ENCODE measurements at places on chromosomes 4 and X.

DNA sequence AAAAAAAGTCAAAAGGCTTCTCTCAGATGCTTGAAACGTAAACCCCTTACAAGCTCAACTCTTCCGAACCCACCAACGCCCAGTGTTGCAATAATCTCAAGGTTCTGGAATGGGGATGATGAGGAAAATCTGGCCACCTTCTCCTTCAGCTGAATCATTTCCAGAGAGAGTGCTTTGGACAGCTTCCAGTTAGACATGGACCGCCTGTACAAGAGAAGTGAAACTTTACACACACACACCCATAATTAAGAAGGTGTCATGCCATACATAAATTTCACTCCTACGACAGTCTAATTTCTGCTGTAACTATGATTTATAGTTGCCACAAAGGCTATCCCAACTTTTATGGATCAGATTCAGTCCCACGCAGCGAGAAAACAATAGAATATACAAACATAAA lies 72.3 kb downstream of the PRKG2 start:
- no peaks in the 10 kb centered on the region for H3K4me1 ChIP-seq
- H3K27ac ChIP-seq, result no peak overlapping the region
- no peaks in the 10 kb centered on the region for H3K27me3 ChIP-seq

GRCh38 chr4:24169956-24170355 lies 280.1 kb upstream of the PPARGC1A start:
- no peak overlapping the region for H3K27ac ChIP-seq
- H3K4me1 ChIP-seq, result no peaks in the 10 kb centered on the region
- no peaks in the 10 kb centered on the region for H3K27me3 ChIP-seq
- H3K4me3 ChIP-seq, result no peak overlapping the region
- no peaks in the 10 kb centered on the region for H3K36me3 ChIP-seq
- no peak for DNase-seq

DNA sequence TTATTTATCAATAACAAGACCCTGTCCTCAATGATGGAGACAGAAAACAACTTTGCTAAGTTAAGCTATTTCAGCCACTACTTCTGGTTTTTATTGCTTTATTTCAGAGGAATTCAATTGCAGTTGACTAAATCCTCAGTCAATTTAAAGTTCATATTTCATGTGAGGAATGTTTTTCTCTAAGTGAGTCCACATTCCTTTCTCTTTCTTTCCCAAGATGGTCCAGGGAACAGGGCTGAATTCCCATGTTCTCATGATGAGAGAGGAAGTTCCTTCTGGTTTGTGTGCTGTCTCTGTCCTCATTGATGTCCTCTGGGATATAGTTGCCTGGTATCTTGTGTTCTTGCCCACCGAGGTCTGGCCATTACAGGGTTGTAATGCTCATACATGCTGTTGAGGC lies 117.2 kb downstream of the SLIT2 start:
- H3K36me3 ChIP-seq, result no peaks in the 10 kb centered on the region
- no peak for DNase-seq
- no peaks in the 10 kb centered on the region for H3K27me3 ChIP-seq
- no peak overlapping the region for H3K4me3 ChIP-seq
- H3K4me1 ChIP-seq, result no peaks in the 10 kb centered on the region
- no peak overlapping the region for H3K27ac ChIP-seq

DNA sequence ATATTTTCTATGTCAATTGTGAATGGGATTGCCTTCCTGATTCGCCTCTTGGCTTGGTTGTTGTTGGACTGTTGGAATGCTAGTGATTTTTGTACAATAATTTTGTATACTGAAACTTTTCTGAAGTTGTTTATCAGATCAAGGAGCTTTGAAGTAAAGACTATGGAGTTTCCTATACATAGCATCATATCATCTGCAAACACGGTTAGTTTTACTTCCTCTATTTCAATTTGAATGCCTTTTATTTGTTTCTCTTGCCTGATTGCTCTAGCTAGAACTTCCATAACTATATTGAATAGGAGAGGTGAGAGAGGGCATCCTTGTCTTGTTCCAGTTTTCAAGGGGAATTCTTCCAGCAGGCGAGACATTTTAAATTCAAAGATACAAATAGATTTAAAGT lies 226.5 kb downstream of the FBXO8 start:
- DNase-seq, result no peak
- peaks cover 3% of the 10 kb centered on the region for H3K4me1 ChIP-seq
- H3K4me3 ChIP-seq, result no peak overlapping the region
- no peak overlapping the region for H3K27ac ChIP-seq
- H3K36me3 ChIP-seq, result no peaks in the 10 kb centered on the region
- H3K27me3 ChIP-seq, result no peaks in the 10 kb centered on the region

GRCh38 chrX:151510203-151510602 lies 53.3 kb upstream of the PASD1 start:
- no peaks in the 10 kb centered on the region for H3K27me3 ChIP-seq
- DNase-seq, result no peak
- H3K36me3 ChIP-seq, result no peaks in the 10 kb centered on the region

DNA sequence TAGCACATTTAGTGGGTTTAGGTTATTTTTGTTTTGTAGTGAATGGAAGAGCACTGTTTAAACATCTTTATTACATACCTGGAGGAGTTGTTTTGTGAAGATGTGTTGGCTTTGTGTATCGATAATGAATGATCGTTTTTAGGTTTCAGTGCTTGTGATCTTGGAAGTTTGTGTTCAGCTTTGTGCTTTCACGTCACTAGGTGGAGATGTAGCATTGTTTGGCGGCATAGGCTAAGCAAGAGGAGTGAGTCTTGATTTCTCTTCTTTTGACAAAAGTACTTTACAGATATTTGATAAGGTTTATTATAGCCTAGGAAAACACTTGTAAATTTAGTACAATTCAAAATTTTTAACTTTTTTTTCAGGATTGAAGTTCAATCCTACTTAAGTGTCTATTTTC lies 50.4 kb downstream of the PDK3 start:
- H3K36me3 ChIP-seq, result peaks cover 18% of the 10 kb centered on the region
- no peak for DNase-seq
- H3K27ac ChIP-seq, result no peak overlapping the region
- H3K4me3 ChIP-seq, result no peak overlapping the region
- peaks cover 16% of the 10 kb centered on the region for H3K4me1 ChIP-seq

DNA sequence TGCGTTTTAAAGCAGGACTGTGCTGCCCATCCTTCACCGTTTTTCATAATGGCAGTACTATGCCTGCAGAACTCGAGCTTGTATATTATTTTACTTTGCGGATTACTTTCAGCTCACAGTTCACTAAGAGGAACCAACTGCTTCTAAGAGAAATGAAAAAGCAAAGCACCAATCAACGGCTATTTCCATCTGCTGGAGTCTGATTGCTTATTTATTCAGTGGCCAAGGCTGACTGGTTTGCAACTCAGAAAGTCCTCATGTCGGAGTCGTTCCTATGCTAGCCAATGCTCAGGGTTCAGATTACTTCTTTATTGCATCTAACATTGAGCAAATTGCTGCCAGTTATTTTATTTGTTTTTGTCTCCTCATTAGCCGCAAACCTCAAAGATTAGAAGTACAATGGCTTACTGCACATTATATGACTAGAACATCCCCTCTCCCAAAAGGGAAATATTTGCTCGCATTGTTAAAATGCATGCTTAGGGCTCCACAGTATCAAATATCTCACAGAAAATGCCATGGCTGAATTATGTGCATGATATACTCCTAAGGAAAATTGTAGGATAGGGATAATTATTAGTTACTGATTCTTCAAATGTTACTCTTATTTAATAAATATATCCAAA lies 1628.2 kb upstream of the ADGRL3 start:
- no peak overlapping the region for H3K27ac ChIP-seq
- no peaks in the 10 kb centered on the region for H3K36me3 ChIP-seq
- H3K4me3 ChIP-seq, result no peak overlapping the region

DNA sequence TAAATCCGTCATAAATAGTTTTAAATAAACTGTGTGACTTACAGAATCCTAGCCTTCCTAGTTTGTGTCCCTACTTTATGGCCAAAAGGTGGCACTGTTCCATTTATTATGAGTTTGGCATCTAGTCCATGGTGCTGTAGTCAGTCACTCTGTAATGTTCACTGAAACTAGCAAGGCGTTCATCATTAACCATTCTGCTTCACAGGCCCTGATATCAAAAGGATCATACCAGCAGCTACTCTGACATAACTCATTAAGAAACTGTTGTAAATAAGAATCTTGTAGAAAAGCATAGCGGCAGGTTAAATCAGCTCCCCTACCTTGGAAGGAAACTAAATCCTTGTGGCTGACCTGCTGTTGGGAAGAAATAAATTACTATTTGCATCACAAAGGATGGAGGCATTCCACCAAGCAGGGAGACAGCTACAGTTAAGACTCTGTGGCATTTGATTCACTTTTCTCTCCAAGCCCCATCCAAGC lies 919.6 kb upstream of the DIAPH2 start:
- H3K4me1 ChIP-seq, result no peaks in the 10 kb centered on the region
- DNase-seq, result no peak
- H3K27ac ChIP-seq, result no peak overlapping the region

DNA sequence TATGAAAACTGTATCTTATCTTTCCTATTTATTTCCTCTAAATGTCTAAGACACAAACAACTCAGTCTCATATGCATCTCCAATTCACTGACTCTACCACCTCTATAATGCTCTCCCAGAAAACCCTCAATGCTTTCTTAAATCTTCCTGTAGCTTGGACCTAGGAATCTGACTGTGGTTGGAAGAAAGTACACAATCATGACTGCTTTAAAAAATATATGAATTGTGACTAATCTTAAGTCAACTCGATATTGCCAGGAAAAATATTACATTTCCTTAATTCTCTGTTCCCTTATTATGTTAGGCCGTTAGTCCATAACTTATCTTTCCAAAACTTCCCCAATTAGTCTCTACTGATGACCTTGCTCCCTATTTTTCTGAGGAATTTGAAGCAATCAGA lies 87.0 kb downstream of the SPCS3 start:
- H3K27me3 ChIP-seq, result no peaks in the 10 kb centered on the region
- DNase-seq, result no peak
- H3K36me3 ChIP-seq, result no peaks in the 10 kb centered on the region
- H3K4me1 ChIP-seq, result no peaks in the 10 kb centered on the region

DNA sequence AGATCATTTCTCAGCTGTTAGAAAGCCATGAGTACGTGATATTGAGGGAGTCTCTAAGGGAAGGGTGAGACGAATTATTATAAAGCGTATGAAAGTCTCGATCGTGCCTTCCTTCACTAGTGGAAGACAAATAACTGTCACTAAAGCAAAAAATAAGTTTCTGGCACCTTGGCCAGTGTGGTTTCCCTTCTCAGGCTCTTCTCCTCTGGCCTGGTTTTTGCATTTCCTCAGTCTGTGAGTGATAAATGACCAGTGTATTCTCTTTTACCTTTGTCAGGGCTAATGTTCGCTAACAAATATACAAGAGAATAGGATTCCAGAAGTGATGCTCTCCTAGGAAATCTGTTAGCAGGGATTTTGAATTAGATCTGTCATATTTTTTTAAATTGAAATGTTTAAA lies 19.6 kb downstream of the TXK start:
- no peak overlapping the region for H3K4me3 ChIP-seq
- peaks cover 39% of the 10 kb centered on the region for H3K4me1 ChIP-seq
- DNase-seq, result no peak
- H3K27ac ChIP-seq, result no peak overlapping the region
- no peaks in the 10 kb centered on the region for H3K27me3 ChIP-seq
- peaks cover 53% of the 10 kb centered on the region for H3K36me3 ChIP-seq

GRCh38 chr4:173417833-173418232 lies 18.9 kb upstream of the SCRG1 start:
- DNase-seq, result peak; percentile 40
- H3K27me3 ChIP-seq, result peaks cover 3% of the 10 kb centered on the region
- no peaks in the 10 kb centered on the region for H3K36me3 ChIP-seq
- H3K4me3 ChIP-seq, result no peak overlapping the region
- H3K27ac ChIP-seq, result no peak overlapping the region
- H3K4me1 ChIP-seq, result peaks cover 5% of the 10 kb centered on the region

- no peaks in the 10 kb centered on the region for H3K4me1 ChIP-seq
- H3K4me3 ChIP-seq, result no peak overlapping the region
- H3K36me3 ChIP-seq, result no peaks in the 10 kb centered on the region
These were observed 297.5 kb upstream of the KLF3 start for GRCh38 chr4:38366456-38366855.

GRCh38 chrX:55026143-55026542 lies 4.6 kb downstream of the ALAS2 start:
- no peaks in the 10 kb centered on the region for H3K27me3 ChIP-seq
- H3K4me3 ChIP-seq, result no peak overlapping the region
- H3K27ac ChIP-seq, result no peak overlapping the region
- no peaks in the 10 kb centered on the region for H3K4me1 ChIP-seq
- no peaks in the 10 kb centered on the region for H3K36me3 ChIP-seq

GRCh38 chr4:53706422-53707032 lies 115.2 kb upstream of the LNX1 start:
- no peaks in the 10 kb centered on the region for H3K27me3 ChIP-seq
- DNase-seq, result no peak
- peaks cover 2% of the 10 kb centered on the region for H3K4me1 ChIP-seq
- H3K27ac ChIP-seq, result no peak overlapping the region

DNA sequence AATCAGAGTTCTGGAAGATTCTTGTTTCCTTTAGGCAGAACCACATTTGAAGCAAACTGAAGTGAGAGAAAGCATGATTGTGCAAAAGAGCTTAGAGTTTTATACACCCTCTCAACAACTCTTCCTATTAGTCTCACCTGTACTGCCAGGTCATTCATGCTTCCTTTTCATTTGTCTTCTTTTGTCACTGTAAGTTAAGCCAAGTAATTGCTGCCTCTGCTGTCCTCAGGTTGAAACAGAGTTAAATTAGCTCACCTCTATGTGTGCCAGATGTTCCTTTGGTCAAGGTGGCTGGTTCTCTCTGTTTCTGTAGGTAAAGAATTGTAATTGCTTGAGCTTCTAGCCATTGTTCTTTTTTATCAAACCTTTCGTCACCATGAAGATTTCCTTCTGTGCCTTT lies 41.1 kb upstream of the HPGD start:
- H3K27ac ChIP-seq, result no peak overlapping the region
- H3K36me3 ChIP-seq, result no peaks in the 10 kb centered on the region
- peaks cover 2% of the 10 kb centered on the region for H3K27me3 ChIP-seq

- no peaks in the 10 kb centered on the region for H3K36me3 ChIP-seq
- DNase-seq, result no peak
- no peaks in the 10 kb centered on the region for H3K27me3 ChIP-seq
- H3K27ac ChIP-seq, result no peak overlapping the region
These were observed 78.5 kb upstream of the SPANXC start for GRCh38 chrX:141320801-141321200.

DNA sequence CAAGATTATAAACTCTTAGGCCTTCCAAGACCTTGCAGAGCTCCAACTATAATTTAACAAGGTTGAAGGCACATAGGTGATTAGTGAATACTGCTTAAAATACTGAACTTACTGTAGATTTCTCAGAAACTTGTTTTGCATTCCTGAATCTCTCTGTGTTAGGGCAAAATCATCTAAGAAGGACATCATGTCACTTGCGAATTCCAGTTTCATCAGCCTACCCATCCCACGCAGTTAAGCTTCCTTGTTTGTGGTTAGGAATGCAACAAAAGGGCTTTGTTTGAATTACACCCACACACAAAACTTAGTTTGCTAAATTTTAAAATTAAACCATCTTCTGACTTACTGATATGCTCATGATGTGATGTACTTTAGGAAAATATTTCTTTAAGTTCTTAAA lies 174.0 kb downstream of the SOWAHB start:
- H3K27ac ChIP-seq, result no peak overlapping the region
- no peaks in the 10 kb centered on the region for H3K36me3 ChIP-seq
- peaks cover 9% of the 10 kb centered on the region for H3K27me3 ChIP-seq
- no peak overlapping the region for H3K4me3 ChIP-seq
- H3K4me1 ChIP-seq, result peaks cover 5% of the 10 kb centered on the region

GRCh38 chr4:69524706-69525105 lies 29.0 kb upstream of the UGT2B4 start:
- no peak overlapping the region for H3K27ac ChIP-seq
- no peaks in the 10 kb centered on the region for H3K4me1 ChIP-seq
- no peak overlapping the region for H3K4me3 ChIP-seq
- no peaks in the 10 kb centered on the region for H3K27me3 ChIP-seq
- H3K36me3 ChIP-seq, result no peaks in the 10 kb centered on the region
